ENCODE measurements at places on chromosomes 7 and 10.

- no peak for DNase-seq
These were observed 69.7 kb upstream of the TNS3 start for GRCh38 chr7:47651355-47652317.

- DNase-seq = no peak
These were observed 132.0 kb upstream of the STK17A start for GRCh38 chr7:43450894-43451293.

DNA sequence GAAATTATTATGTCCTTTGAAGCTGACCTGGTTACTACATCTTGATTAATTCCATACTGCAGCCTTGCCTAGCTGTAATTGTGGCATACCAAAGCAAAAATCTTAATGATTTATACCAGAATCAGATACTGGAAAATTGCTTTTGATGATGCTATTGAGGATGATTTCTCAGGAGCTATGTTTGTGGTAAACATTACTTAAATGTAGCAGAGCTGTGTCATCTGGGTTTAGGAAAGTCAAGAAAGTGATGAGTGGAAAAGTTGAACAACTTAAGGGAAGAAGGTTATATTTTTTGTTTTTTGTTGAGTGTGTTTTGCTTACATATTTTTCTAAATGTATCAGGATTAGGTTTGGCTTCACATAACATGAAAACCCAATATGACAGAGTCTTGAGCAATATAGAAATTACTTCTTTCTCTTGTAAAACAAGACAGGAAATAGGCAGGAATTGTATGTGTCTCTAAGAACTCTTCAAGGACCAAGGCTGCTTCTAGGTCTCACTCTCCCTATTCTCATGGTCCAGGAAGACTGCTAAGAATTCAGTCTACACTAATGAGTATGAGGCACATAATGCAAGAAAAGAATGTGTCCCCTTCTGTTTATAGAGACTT lies 87.6 kb upstream of the MTPN start:
- DNase-seq = no peak

GRCh38 chr10:73413108-73413527 lies 740 bp downstream of the ANXA7 start:
- no peak for DNase-seq

DNA sequence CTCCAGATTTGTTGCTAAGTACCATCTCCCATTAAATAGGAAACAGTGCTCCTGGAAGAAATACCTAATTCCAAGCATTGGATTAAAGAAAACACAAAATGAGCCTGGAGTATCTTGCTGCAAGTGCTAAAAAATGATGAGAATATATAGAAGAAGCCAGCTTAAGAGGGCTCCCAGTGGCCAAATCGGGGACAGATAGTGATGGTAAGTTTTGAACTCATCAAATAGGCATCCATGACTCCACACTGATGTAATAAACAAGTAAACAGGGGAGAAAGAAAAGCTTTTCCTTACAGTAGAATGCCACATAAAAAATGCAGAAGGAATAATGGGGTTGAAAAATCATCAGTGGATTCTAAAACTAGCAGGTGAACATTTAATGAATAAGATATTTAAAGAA lies 72.4 kb downstream of the CTTNBP2 start:
- no peak for DNase-seq
